Cortex of kidney (tissue), 1 donor: ENCODE measurements at places on chromosomes 3 and 15.

DNA sequence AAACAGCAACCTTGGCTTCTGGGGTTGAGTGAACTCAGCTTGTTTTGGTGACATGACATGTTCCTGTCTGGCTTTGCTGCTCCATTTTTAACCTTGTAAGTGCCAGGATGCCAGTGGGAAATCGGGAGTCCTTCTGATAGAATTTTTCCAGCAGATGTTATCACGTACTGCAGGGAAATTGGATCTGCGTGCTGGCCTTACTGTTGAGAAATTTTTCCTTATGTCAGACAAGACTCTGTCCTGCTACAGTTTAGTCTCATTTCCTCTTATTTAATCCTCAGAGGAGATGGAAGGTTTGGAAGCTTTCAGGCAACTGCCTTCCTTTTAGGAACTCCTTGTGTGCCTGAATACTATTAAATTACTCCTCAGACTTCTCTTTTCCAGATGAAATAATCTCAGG lies 80.6 kb downstream of the PGPEP1L start:
- DNase-seq: no peak

GRCh38 chr3:115921711-115922110 lies 298.4 kb downstream of the GAP43 start:
- DNase-seq: no peak

- no peak for DNase-seq
These were observed 65.7 kb upstream of the IL12A start for GRCh38 chr3:159922861-159923312.

- no peak for DNase-seq
These were observed 8.2 kb downstream of the TPM1 start for GRCh38 chr15:63050731-63051155.

DNA sequence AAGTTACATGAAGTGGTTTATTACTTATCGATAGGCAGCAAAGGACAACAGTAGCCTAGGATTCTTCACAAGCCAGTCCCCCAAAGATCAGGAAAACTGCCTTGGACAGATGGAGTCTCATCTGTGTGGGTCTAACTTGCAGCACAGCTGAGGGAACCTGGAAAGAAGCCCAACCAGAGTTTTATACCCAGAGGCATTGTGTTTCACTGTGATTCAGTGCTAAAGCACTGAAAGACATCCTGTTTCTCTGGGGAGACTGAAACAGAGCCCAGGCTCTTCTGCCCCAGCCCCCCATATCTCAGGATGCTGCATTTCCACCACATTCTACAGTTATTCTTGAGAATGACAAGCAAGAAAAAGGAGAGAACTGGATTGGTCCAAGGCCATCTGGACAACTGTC lies 48.2 kb upstream of the PYDC2 start:
- DNase-seq: no peak

- no peak for DNase-seq
These were observed 76.0 kb downstream of the FEM1B start for GRCh38 chr15:68353421-68354135.

- DNase-seq: no peak
These were observed 211.4 kb downstream of the ITPR1 start for GRCh38 chr3:4704552-4704951.
